Calu3 (cell line): ENCODE measurements at places on chromosomes 16 and 17.
A peak's percentile ranks its signal among the peaks of the same experiment; 100 is the strongest.

- DNase-seq: no peak
Observed at GRCh38 chr16:53305743-53306142, 128.5 kb upstream of the RBL2 start.

- no peak for DNase-seq
Observed at GRCh38 chr16:50198802-50199403, 45.8 kb downstream of the TENT4B start.

- no peak for DNase-seq
Observed at GRCh38 chr17:4305224-4305623, 41.4 kb upstream of the ANKFY1 start.

- DNase-seq: peak; percentile 79
Observed at GRCh38 chr17:10119203-10120108, 79.0 kb downstream of the GAS7 start.

DNA sequence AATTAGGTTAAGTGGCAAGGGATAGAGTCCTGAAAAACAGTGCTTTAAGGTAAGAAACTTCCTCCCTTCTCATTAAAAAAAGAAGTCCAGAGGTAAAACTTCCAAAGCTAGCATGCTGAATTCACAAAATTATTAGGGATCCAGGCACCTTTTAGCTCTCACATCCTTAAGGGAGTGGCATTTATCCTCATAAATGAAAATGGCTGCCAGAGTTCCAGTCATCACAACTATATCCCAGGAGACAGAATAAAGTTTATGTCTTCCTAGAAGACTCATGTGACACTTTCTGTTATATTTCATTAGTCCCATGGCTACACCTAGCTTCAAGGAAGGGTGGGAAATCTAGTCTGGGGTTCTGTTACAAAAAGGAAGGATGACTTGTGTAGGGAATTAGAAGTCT, 23.3 kb upstream of the ADORA2B start:
- DNase-seq: no peak

- peak; percentile 39 for DNase-seq
Observed at GRCh38 chr17:76492989-76493501, 8.2 kb downstream of the RHBDF2 start.

- no peak for DNase-seq
Observed at GRCh38 chr17:561116-561515, 153.5 kb downstream of the VPS53 start.

DNA sequence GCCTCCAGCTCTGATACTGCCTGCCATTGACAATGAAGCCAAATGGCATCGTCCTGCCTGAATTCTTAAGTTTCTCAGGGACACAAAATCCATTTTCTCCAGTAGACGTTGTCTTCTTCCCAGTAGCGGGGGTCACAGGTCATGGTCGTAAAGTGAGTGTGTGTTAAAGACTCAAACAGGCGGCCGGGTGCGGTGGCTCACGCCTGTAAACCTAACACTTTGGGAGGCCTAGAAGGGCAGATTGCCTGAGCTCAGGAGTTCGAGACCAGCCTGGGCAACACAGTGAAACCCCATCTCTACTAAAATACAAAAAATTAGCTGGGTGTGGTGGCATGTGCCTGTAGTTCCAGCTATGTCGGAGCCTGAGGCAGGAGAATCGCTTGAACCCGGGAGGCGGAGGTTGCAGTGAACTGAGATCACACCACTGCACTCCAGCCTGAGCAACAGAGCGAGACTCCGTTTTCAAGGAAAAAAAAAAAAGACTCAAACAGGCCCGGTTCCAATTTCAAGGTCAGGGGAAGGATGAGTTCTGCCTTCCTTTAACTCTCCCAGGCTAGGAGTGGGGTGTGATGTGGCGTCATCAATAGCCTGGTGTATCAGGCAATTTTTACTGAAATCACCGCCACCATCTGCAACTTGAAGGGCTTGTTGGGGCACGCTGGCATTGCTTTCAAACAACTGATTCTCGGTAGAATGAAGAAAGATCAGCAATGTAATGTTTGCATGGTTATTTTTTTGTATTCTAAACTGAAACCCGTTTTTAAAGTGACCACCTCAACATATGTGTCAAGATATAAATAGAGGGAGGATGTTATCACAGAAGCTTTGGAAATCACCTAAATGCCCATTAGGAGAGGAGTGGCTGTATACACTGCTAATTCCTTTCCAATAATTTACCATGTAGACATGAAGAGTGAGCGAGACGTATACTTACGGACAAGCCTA, 91.0 kb downstream of the WSCD1 start:
- no peak for DNase-seq

- DNase-seq: peak; percentile 71
Observed at GRCh38 chr17:82231562-82232321, 2.9 kb downstream of the SLC16A3 start.

- no peak for DNase-seq
Observed at GRCh38 chr16:6265968-6266367, 1066.7 kb upstream of the RBFOX1 start.

- no peak for DNase-seq
Observed at GRCh38 chr16:20826039-20826566, 19.8 kb downstream of the REXO5 start.

DNA sequence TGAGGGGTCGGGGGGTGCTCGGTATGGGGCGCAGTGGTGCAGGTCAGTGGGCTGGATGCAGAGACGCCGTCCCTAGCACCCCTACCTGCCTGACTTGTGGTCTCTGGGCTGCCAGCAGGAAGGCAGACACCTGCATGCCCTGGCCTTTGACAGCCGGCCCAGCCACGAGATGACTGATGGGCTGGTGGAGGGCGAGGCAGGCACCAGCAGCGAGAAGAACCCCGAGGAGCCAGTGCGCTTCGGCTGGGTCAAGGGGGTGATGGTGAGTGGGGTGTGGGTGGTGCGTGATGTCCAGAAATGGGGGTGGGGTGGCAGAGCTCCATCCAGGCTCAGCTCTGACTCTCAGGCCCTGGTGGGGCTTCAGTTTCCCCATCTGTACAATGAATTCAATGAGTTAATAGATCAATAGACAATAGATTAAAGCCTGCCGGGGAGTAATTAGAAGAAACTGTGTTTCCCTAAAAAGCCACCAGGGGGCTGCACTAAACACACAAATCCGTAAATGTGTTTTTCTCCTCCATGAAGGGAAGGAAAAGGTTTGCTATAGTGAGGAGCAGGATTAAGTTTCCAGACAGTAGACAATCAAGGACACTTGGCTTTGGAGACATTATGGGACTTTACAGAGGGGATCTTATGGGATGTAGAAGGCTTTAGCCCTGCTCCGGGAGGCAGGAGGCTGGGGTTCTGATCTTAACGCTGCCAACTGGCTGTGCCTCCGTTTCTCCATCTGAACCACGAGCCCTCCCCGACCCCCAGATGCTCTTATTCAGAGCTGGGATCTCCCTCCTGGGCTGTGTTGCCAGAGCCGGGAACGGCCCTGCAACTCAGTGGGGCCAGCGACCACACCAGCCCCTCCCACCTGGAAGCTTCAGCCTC, 2.2 kb downstream of the SLC12A3 start:
- DNase-seq: peak; percentile 48

DNA sequence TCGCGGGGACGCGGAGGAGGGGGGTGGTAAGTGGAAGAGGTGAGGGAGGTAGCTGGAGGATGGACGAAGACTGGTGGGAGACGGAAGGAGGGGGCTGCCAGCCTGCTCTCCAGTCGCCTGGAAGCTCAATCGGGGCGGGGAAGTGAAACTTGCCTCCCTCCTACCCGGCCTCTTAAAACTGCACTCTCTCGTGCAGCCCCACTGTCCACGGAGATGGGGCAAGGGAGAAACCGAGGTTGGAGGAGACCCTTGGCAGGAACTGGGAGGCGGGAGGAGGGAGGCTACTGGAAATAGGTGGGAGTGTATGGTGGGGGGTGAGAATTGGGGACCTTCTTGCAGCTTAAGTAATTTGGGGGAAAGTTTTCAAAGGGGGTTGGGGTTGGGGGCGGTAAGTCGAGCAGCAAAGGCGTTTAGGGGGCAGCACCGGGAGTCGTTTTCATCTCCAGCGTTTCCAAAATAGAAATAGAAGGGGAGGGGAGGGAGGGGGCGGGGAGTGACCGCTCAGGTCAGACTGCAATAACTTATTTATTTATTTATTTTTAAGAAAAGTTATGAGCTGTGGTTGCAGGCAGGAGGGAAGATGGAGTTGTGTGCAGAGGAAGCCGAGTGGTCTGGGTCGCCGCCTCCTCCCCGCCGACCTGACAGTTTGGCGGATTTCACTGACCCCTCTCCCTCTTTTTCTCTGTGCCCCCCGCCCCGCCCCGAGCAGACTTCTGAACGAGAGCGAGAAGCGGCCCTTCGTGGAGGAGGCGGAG, 1.4 kb downstream of the SOX9 start:
- no peak for DNase-seq

DNA sequence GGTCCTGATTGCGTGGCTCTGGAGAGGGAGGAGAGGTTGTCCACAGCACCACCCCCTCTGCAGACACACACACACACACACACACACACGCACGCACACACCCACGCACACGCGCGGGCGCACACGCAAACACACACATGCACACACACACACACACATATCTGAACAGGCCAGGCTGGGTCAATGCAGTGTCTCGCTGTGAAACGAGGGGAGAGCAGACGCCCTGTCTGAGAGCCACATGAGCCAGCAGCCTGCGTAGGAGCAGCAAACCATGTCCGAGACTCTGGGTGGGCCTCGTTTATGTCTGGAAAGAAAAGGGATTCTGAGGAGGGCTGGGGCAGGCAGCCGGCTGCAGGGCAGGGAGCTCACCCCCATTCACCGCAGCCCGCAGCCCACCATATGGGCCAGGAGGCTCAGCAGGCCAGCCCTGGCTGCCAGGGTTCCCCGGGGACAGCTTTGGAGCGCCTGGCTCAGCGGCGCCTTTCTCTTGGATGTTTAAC, 93.3 kb upstream of the TNRC6C start:
- no peak for DNase-seq

DNA sequence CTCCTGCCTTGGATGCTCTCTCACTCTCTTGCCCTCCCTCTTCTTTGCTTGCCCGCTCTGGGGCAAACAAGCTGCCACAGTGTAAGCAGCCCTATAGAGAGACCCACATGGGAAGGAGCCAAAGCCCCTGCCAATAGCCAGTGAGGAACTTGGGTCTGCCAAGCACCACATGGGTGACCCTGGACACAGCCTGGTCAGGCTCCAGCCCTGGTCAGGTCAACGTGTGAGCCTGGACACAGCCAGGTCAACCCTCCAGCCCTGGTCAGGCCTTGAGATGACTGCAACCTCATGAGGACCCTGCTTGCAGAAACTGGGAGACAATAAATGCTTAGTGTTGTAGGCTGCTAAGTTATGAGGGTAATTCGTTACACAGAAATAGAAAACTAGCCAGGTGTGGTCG, 14.3 kb upstream of the PHOSPHO1 start:
- DNase-seq: no peak

GRCh38 chr16:75477680-75478473, 13.4 kb upstream of the TMEM170A start:
- DNase-seq: no peak

DNA sequence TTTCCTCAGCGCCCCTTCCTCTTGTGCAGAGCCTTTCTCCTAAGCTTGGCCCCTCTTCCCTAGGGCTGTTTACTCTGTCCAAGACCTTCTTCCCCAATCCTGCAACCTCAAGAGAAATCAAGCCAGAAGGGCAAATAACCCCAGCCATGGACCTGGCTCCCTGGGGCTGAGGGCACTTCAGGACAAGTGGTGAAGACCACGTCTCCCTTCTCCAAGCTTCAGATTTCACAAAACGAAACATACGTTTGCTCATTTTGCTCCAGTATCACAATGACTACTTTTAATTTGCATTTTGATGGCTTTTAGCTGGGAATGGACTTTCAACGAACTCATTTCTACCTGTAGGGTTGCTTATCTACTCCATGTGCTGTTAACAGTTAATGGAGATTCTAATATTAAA, 139.8 kb upstream of the CACNG5 start:
- DNase-seq: no peak

- no peak for DNase-seq
Observed at GRCh38 chr17:74484066-74484465, 17.6 kb downstream of the CD300A start.

GRCh38 chr16:48284772-48285409, 37.6 kb upstream of the ABCC11 start:
- DNase-seq: no peak

GRCh38 chr17:62109378-62109902, 44.4 kb upstream of the MED13 start:
- DNase-seq: peak; percentile 81

GRCh38 chr16:88914750-88915368, 48.4 kb upstream of the PABPN1L start:
- DNase-seq: no peak

- no peak for DNase-seq
Observed at GRCh38 chr16:58442547-58442946, 50.3 kb downstream of the GINS3 start.
